Stimulated activated effector memory CD8-positive, alpha-beta T cell treated with anti-CD3 and anti-CD28 coated beads, Interleukin-12 subunit alpha, Interleukin-12 subunit beta, amount 100 ng/mL, for 72 hours (primary cell): ENCODE measurements at places on chromosomes 1 and 21.

DNA sequence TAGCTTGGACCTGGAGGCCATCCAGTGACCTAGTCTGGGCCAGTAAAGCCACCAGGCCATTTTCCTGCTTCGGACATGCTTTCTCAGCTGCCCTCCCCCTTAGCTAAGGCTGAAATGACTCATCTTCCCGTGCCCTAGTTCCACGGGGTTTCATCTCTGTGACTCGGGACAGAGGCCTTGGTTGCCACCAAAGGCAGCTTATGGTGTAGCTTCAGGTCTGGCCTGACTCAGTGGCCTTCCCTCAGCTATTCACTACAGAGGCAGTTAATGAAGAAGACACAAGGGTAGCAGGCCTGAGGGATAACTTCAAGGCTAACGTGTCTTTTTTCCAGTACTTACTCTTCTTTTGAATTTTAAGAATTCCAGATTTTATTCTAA lies 82.4 kb downstream of the PBX1 start:
- no peak for DNase-seq

GRCh38 chr1:19439464-19440171 lies 45.7 kb downstream of the CAPZB start:
- DNase-seq: no peak

DNA sequence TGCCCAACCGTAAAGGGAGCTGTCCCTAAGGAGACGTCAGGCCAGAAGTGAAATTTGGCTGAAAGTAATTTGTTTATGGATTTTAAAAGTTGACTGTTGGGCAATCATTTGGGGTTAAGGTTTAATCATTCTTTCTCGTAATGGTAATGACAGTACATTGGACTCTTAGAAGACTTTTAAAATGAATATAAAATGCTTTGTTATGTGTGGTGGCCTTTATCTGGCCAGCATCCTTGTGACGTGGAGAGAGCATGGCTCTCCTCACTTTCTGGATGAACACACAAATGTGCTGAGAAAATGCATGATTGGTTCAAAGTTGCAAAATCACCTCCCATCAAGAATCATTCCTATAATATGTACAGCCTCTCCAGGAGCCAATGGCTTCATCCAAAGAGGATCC lies 160.2 kb downstream of the DHRS3 start:
- DNase-seq: no peak

GRCh38 chr1:175920381-175920780 lies 177.0 kb upstream of the TNR start:
- DNase-seq: no peak

GRCh38 chr21:32186804-32187203 lies 92.0 kb downstream of the MIS18A start:
- DNase-seq: no peak

DNA sequence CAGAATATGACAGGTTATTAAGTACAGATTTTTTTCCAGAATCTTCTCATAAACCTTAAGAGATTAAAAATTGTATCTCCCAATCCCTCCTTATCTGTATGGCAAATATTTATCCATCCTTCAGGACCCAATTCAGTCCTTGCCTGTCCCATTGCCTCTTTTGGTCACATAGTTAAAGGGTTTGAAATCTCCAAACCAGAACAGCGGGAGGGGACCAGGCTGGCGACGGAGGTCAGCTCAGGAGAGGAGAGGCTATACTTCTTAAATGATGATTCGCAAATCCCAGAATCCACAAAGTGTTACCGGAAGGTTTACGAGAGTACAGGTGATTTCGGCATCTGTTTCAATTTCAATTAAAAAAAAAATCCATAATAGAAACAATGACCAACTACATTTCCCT lies 572.7 kb downstream of the SMYD3 start:
- DNase-seq: no peak

- DNase-seq: no peak
Observed at GRCh38 chr1:74681851-74682250, 8.3 kb upstream of the ERICH3 start.

GRCh38 chr1:55987491-55988249 lies 591.7 kb downstream of the PLPP3 start:
- no peak for DNase-seq

GRCh38 chr1:118907466-118907865 lies 80.7 kb downstream of the TBX15 start:
- DNase-seq: no peak

GRCh38 chr1:213423605-213424004 lies 372.6 kb downstream of the RPS6KC1 start:
- no peak for DNase-seq

- DNase-seq: no peak
Observed at GRCh38 chr1:184166485-184166884, 115.0 kb downstream of the TSEN15 start.

- DNase-seq: no peak
Observed at GRCh38 chr1:29196863-29197589, 15.3 kb upstream of the SRSF4 start.

GRCh38 chr1:14842361-14842760 lies 243.9 kb downstream of the KAZN start:
- no peak for DNase-seq

- peak; percentile 14 for DNase-seq
Observed at GRCh38 chr1:150268340-150268704, 494 bp downstream of the APH1A start.

- DNase-seq: no peak
Observed at GRCh38 chr21:42633858-42634257, 19.6 kb upstream of the PDE9A start.

GRCh38 chr1:208044589-208045462 lies 133.9 kb upstream of the CD34 start:
- DNase-seq: no peak

GRCh38 chr1:224054611-224055010 lies 59.3 kb upstream of the FBXO28 start:
- no peak for DNase-seq

DNA sequence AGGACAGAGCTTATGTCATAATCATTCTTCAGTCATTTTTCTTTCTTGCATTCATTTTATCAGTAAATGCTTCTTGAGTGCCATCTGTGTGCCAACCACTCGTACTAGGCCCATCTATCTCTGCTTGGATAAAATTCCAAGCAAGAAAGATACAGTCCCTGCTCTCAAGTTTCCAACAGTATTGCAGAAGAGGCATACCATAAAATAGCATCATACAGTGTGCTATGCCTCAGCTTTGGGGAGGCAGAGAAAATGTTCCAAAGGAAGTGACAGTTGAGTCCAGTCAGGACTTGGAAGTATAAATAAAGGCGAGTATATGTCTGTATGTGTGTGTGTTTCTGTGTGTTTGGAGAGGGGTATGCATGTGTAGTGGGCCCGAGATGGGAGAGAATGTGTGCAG lies 113.4 kb upstream of the HOOK1 start:
- no peak for DNase-seq

DNA sequence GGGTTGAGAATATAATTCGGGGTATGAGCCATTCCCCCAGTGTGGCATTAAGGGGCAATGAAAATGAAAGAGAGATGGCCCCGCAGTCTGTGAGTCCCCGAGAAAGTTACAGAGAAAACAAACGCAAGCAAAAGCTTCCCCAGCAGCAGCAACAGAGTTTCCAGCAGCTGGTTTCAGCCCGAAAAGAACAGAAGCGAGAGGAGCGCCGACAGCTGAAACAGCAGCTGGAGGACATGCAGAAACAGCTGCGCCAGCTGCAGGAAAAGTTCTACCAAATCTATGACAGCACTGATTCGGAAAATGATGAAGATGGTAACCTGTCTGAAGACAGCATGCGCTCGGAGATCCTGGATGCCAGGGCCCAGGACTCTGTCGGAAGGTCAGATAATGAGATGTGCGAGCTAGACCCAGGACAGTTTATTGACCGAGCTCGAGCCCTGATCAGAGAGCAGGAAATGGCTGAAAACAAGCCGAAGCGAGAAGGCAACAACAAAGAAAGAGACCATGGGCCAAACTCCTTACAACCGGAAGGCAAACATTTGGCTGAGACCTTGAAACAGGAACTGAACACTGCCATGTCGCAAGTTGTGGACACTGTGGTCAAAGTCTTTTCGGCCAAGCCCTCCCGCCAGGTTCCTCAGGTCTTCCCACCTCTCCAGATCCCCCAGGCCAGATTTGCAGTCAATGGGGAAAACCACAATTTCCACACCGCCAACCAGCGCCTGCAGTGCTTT lies 9.4 kb downstream of the PROX1 start:
- DNase-seq: no peak

DNA sequence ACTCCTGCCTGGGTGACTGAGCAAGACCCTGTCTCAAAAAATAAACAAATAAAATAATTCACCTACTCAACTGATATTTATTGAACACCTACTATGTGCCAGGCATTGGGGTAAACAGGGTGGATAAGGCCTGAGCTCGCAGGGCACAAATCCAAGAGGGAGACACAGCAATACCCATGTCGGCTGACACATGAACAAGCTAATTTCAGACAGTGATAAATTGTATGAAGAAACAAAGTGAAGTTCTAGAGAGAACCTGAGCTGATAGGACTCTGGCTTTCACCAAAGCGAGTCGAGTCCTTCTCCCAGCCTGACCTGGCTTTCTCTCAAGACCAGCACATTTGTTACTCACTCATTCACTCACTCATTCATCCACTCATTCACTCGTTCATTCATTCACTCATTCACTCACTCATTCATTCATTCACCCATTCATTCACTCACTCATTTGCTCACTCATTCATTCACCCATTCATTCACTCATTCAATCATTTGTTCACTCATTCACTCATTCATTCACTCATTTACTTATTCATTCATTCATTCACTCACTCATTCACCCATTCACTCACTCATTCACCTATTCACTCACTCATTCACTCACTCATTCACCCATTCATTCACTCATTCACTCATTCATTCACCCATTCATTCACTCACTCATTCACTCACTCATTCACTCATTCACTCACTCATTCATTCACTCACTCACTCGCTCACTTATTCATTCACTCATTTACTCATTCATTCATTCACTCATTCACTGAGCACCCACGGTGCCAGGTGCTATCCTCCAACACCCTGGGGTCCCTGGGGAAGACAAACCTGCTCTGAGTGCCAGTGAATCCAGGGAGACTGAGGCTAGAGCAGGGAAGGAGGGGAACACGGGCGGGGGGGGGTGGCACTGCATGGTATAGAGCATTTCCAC lies 37.4 kb upstream of the CASZ1 start:
- no peak for DNase-seq

DNA sequence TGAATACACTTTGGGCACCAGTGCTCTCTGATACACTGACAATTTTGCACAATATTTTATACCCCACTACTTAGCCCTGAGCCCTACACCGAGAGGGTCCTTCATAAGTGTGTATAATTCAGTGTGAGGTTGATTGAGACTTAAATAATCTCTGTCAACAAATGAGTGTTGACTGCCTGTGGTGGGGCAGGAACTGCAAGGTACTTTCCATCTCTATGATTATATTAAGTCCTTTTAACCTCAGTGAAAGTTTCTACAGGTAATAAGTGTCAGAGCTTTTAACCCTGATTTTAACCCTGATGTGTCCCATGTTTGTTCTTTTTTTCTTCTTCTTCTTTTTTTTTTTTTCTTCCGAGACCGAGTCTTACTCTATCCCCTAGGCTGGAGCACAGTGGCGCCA lies 5.8 kb downstream of the CASQ1 start:
- DNase-seq: no peak

GRCh38 chr1:8091691-8092090 lies 65.6 kb upstream of the ERRFI1 start:
- no peak for DNase-seq

DNA sequence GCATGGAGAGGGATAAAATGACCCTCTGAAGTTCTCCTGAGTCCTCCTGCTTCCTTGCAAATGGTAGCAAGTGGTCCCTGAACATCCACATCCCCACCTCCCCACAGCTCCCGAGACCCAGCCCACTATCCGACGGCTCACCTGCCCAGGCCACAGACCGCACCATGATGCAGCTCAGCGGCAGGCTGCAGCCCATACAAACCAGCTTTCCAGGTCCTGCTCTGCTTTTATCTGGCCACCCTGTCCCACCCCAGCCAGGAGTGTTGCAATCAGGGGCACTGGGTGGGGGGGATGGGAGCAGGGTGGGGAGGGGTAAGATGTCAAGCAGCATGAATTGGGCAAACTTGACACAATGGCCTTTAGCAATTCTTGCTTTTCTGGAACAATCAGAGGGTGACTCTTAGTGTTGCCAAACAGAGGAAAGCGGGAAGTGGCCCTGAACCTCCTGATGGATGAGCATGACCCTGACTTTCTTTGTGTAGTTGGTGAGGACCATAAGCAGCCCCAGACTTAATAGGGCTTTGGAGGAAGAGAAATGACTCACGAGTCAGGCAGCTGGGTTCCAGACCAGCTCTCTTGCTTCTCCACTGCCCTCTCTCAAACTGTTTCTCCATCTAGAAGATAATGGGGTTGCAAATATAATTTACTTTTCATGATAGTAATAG lies at the start of gene CHIT1:
Gene CHIT1 (minus strand): TSS at position 203 of the 665 bp plus-strand sequence. CDS start 37 bp downstream, at position 166.
- no peak for DNase-seq

- no peak for DNase-seq
Observed at GRCh38 chr1:33997127-33998036, 133.5 kb downstream of the HMGB4 start.

DNA sequence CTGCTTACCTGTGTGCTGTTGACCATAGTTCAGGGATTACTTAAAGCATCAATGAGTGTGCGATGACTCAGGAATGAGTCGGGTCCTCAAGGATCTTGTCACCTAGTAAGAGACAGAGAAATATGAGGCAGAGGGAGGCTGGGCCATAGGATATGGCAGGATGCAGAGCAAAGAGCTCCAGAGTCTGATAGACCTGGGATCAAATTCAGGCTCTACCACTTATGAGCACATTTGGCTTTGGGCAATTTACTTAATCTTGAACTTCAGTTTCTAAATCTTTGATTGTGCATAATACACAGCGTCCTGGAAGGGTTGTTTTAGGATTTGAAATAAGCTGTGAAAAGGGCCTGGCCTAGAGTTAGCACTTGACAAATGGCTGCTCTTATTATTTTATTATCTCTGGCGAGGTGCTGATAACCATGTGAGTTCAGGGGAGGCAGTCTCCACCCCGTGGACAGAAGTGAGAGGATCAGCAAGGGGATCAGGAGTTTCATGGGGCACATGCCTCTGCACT lies 94.5 kb downstream of the ROR1 start:
- no peak for DNase-seq

DNA sequence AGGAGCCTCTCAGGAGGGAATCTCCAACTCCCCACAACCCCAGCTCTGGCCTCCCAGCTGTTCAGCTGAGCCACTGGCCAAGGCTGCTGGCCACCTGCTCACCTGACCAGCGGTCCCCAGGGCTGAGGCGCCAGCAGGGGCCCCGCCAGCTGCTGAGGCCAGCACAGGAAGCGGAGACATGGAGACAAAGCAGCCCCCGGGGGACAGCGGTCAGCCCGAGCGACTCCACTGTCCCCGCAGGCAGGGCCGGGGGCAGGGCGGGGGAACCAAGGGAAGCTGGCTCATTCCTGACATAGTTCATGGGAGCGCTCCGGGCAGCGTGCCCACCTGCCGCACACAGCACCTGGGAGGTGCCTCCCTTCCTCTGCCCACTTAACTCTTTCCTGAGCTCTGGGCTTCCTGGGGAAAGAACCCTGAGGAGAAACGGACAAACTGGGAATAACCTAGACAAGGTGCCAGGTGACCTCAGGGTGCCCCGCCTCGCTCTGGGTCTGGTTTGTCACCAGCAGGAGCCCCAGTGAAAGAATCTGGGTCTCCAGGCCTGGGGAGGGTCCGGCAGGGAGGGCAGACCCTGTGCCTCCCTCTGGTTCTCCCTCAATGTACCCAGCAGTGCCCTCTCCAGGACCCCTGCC lies 10.7 kb downstream of the EPHA2 start:
- DNase-seq: no peak

GRCh38 chr1:6979003-6979613 lies 193.9 kb downstream of the CAMTA1 start:
- DNase-seq: no peak
